CD4-positive, alpha-beta T cell treated with Interleukin-6 for 4 hours (primary cell): ENCODE measurements at places on chromosomes 2 and 18.

DNA sequence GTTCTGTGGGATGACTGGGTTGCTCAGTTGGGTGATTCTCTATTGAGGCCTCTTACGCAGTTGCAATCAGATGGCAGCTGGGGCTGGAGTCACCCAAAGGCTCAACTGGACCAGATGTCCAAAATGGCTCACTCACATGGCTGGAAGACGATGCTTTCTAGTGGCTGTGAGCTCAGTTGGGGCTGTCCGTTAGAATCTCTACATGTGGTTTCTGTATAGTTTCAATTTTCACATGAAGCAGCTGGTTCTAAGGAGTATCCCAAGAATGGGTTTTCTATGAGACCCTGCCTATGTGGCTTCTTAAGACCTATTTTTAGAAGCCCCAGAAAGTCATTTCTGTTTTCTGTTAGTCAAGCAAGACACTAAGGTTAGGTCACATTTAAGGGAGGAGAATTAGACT lies 4.4 kb downstream of the XRCC5 start:
- DNase-seq, result no peak

DNA sequence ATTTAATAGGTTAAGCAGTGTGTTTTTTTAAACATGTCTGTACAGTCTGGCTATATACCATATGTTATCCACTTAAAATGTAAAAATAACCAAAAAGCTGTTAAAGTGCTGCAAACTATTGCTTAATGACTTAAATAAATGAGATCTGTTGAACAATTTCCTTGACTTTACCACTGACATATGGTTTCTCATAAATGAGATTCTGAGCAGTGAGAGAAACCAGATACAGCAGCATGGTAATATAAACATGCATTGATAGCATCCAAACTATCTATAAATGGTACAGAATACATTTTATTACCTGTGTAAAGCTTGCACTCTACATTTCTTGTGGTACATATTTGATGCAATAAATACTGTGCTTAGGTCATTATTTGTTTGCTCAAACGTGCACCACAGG lies 36.3 kb upstream of the TTC21B start:
- no peak for DNase-seq

GRCh38 chr2:227871375-227871791 lies at the start of gene DAW1:
DAW1 (plus strand) TSS chr2:227871631; CDS start chr2:227871690, 59 bp downstream.
- peak; percentile 53 for DNase-seq

- no peak for DNase-seq
Measured at GRCh38 chr2:46066116-46066515, 231.1 kb upstream of the EPAS1 start.

- no peak for DNase-seq
Measured at GRCh38 chr18:9987931-9988330, 74.1 kb downstream of the VAPA start.

- no peak for DNase-seq
Measured at GRCh38 chr2:86372641-86373502, 35.4 kb upstream of the REEP1 start.

- DNase-seq, result no peak
Measured at GRCh38 chr2:144240656-144241339, 279.1 kb downstream of the ZEB2 start.

GRCh38 chr2:38406597-38407110 lies 29.6 kb upstream of the ATL2 start:
- no peak for DNase-seq

DNA sequence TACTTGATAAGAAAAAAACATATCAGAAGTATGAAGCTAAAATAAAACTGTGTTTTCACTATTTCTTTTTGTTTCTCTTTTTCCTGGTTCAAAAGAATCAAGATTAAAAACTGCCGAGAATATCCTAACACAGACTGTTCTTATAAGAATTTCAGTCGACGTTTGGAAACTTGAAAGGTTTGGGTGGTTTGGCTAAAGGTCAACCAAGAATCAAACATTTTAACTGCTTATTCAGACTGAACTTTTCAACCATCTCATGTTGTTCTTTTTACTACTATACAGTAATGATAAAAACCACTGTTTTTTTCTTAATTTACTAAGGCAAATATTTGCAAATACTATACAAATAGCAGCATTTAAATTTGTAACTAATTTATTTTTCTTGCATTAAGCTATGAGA lies 308.5 kb upstream of the TFPI start:
- DNase-seq, result no peak

GRCh38 chr18:28039078-28039477 lies 137.9 kb downstream of the CDH2 start:
- no peak for DNase-seq

GRCh38 chr2:23387845-23388244 lies 2.9 kb downstream of the KLHL29 start:
- DNase-seq, result no peak

- no peak for DNase-seq
Measured at GRCh38 chr2:66981074-66981473, 416.1 kb upstream of the ETAA1 start.

GRCh38 chr2:182915369-182916326 lies 49.2 kb upstream of the FRZB start:
- DNase-seq, result no peak

DNA sequence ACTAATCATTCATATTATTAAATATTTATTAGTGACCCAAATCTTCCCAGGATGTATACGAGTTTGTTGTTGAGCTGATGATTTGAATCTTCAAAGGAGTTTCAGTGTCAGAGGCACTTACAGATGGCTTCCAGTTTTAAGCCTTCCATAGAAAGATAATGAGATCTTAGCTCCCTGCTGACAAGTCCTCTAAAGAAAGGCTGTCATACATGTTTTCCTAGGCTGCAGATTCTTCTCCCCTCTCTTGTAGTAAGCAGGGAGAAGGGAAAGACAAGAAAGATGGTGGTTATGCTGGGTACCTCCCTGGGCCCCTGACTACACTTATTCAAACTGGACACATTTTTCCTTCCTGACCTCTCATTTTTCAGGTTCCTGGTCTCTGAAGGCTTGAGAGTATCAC lies 8.1 kb upstream of the GAREM1 start:
- DNase-seq, result no peak

DNA sequence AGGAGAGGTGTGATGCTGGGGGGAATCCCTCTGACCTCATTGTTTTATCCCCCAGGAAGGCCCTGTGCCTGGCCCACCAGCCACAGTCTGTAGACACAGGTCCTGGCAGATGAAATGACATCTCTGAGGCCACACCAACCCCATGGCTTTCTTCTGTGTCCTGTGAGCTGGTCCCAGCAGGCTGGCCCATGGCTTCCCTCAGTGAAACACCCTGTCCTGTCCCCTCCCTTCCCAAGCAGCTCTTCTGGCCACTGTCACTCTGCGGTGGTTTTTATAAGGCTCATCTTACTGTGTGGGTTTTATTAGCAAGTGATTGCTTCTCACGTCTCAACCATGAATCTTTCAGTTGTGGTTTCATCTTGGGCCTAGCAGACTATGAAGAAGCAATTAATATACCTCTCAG lies 102.8 kb upstream of the STPG4 start:
- DNase-seq, result no peak

DNA sequence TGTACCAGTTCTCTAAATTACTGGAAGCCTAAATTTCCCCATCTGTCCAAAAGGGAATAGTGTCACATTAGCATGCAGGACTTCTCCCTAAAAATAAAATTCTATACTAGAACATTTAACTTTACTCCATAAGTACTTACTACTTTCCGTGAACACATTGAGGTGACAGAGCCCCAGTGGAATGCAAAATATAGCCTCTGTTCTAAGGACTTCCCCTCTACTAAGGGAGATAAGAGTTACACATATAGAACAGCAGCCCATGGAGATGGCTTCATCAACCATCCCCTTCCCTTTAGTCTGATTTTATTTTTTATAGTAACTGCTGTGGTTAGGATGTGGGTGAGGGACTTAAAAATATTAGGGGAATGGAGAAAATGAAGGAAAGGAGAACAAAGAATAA lies 68.9 kb upstream of the STPG4 start:
- no peak for DNase-seq

DNA sequence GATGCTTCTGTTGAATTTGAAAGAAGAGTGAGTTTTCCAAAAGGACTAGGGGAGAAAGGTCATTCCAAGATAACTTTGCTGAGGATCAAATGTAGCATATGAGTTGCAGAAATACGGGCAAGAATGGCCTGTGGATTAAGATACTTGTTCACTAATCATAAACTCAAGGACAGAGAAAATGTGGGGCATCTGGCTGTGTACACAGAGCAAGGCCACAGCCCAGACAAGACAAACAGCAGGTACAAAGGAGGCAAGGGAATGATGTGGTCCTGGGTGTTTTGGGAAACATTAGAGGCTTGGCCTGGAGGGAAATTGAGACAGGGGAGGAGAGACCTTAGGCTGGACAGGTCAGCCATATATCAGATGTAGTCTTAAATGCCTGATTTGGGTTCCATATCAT lies 254.8 kb downstream of the TTC32 start:
- DNase-seq, result no peak

DNA sequence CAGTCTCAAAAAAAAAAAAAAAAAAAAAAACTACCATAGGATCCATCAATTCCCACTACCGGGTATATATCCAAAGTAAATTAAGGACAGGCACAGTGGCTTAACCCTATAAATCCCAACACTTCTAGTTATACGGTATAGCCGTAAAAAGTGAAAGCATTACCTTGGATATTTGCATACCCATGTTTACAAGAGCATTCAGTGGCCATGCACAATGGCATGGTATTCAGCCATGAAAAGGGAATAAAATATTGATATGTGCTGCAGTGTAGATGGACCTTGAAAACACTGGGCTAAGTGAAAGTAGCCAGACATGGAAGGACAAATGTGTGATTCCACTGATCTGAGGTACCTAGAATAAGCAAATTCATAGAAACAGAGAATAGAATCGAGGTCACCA lies 111.8 kb upstream of the CAB39 start:
- no peak for DNase-seq

DNA sequence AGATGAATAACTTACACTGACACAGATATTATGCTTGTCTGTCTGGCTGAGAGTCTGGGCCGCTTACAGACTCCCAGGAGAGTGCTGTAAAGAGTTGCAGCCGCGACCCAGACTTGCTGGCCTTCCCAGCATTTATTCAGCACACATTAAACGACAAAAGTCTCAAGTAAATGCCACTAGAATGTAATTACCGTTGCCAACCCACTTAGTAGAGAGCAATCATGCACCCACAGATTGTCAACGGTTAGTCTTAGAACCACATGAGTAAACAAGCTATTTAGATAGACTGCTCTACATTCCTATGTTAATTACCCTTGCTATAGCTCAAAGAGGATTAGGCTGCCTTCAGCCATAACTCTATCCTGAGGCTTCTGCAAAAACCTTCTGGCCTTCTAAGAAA lies 47.8 kb upstream of the C2orf74 start:
- no peak for DNase-seq

- no peak for DNase-seq
Measured at GRCh38 chr2:13000664-13001363, 284.1 kb downstream of the TRIB2 start.

GRCh38 chr2:190718652-190719526 lies 70.0 kb downstream of the NAB1 start:
- no peak for DNase-seq

DNA sequence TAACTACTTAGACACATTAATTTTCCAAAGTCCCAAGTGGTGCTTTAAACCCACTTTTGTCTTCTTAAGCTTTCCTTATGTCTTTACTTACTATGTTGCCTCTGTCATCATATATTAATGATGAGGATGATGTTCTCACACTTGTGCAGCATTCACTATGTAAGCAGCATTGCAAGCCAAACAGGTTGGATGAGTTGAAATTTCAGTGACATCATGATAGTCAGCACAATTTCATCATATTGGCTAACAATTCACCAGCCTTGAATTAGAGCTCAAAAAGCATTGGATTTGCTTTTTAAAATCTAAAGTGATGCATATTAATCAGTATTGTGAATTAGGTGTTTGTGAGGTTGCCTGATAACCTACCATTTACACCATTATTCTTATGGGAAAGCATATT lies 7.7 kb downstream of the APLF start:
- no peak for DNase-seq

DNA sequence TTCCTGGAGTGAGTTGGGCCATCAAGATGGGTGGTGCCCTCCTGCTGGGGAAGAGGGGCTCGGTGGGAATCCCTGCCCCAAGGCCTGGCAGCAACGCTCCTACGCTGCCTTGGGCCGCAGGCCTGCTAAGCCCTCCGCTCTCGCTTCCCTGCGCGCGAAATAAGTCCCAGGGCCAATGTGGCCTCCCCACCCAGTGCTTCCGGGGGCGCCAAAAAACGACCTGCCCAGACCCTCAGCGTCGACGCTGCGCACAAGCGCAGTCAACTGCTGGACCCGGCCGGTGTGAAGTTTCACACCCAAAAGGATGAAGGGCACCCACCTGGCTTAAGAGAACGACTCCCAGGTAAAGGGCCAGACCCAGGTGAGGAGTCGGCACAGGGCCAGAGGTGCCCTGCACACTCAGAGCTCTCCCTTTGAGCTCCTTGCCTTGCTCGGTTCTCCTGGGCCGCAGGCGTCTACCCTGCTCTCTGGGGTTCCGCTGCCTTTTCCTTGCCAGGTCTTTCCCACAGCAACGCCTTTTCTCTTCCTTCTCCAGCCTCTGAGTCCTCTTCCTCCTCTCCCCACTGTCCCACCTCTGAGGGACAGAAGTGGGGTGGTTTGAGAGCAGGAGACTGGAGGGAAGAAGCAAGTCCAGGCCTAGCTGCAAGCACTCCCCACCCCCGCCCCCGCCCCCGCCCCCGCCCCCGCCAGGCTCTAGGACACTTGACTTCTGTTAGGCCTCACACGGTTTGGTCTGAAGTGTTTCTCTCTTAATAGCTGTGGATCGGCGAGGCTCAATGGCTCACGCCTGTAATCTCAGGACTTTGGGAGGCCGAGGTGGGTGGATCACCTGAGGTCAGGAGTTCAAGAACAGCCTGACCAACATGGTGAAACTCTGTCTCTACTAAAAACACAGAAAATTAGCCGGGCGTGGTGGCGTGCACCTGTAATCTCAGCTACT lies at the start of gene DNAJC5G:
Gene DNAJC5G (plus strand): TSS at position 223 of the 940 bp plus-strand sequence. CDS start 1,296 bp downstream, outside the sequence.
- no peak for DNase-seq

DNA sequence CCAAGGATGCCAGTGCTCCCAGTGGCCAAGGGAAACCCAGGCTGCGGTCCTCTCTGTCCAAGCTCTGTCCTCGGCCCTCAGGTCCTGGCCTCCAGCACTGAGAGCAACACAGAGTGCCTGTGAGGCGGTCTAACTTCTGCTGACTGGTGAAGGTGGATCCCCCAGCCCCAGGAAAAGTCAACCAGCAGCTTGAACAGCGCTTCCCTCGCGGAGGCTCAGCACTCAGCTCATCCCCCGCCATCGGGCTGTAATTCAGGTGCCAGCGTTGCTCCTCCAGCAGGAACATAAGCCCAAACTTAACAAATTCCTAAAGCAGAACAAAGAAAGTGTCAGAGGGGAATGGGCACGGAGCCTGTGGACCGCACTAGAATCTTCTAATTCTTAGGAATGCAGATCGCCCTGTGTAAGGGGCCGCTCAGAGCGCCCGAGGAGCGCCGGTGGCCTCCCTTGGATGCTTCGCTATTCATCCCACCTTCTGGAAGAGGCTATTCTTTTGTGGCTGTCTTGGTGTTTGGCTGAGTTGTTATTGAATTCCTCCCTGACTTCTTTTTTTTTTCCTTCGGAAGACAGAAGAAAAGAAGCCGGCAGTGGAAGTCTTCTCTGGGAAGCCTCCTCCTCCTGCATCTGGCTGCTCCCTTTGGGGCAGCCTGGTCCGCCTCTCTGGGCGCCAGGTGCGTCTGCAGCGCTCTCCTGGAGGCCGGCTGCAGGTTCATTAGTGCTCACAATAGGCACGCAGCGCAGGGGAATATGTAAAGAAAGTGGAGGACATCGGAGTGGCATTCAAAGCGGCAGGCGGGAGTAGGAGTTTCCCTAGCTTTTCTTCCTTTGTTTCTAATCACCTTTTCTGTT lies 905.6 kb downstream of the TSN start:
- DNase-seq, result no peak

- DNase-seq, result no peak
Measured at GRCh38 chr2:220394433-220394832, 767.0 kb downstream of the SLC4A3 start.

GRCh38 chr18:79223431-79223830 lies 154.2 kb downstream of the ATP9B start:
- DNase-seq, result no peak
